CD4-positive, alpha-beta T cell treated with Interleukin-1 beta for 1 hour (primary cell): ENCODE measurements at places on chromosomes 3 and 15.

GRCh38 chr15:79965846-79966630 lies 5.0 kb downstream of the BCL2A1 start:
- DNase-seq, result peak; percentile 45

GRCh38 chr3:51944451-51945021 lies 2.4 kb downstream of the PARP3 start:
- DNase-seq, result no peak

DNA sequence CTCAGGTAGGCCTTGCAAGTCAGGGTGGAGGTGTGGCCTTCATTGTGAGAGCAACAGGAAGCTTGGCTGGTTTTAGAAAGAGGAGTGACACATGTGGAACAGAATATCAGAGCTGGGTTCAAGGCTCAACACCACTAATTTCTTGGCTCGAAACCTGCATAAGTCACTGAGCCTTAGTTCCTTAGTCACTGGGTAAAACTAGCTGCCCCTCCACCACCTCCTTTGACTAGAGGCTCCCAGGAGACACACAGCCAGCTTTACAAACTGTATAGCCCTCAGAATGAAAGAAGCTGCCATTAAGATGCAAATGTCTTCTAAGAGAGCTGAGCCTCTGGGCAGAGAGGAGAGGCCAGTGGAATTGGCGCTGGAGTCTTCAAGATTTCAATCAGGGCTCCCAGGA lies 67.7 kb downstream of the CERS3 start:
- DNase-seq, result no peak

DNA sequence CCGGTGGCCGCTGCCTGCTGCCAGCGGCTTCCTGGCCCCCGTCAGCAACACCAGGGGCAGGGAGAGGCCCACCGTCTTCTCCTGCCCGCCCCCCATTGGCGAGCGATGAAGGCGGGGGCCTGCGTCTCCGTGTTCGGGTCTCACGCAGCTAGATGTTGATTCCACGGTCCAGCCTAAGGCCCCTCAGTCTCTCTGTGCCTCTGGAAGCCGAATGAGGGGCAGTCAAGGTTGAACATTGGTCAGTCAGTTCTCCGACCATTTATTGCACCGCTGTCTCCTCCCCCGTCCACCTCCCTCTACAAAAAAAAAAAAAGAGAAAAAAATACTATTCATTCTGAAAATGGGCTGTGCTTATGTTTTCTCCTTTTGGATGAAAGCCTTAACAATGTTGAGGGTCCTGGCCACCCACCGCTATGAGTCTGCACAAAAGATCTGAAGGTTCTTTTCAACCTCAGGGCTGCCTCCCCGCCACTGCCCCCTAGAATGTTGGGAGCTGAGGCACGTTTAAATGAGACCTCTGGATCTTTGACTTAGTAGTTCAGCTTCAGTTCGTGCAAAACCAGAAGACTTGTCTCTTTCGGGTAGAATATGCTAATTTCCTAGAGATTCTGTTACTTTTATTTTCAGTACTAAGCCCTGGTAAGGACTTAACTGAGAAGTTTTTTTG lies 736 bp downstream of the IREB2 start:
- DNase-seq, result no peak

- no peak for DNase-seq
Observed at GRCh38 chr3:154517404-154517803, 87.4 kb upstream of the GPR149 start.

DNA sequence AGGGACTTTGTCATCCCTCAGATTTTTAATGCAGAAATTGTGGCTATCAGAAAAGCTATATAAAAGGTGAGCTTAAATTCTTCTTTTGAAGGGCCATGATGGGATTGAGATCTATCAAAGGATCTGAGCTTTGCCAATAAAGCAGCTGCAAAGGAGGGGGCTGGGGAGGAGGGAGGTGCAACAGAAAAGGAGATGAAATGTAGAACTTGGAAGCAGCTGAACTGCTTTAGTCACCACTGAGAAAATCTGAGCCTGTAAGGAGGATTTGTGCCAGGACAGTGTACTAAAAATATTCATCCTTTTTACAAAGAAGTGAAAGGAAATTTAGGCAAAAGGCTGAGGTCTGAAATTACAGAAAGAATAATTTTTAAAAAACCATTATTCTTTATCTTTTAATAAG lies 10.4 kb downstream of the TSPAN3 start:
- DNase-seq, result no peak

DNA sequence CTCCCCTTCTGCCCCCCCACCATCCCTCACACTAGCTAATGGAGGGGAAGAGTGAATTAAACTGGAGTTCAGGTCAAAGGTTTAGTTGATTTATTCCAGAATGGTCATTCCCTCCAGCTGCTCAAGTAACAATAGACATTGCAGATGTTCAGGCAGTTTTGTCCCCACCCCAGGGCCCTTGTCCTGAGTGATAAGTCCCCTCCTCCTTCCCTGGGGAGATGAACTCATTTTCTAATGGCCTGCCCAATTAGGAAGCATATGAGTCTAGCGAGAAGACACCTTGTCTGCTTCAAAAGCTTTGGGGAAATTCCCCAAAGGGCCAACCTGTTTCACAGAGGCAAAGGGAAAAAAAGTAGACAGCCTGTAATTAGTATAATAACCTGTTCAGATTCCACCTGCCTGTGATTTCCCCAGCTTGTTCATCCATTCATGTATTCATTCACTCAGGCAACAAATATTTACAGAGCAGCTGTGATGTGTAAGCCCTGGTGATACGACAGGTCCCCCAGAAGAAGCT lies 165.3 kb downstream of the SHQ1 start:
- DNase-seq, result no peak
